ENCODE measurements at places on chromosomes 4 and X. TPM values are rescaled to one million over a fixed set of nuclear protein-coding genes. Genes with fewer than 3 reads are reported as not detected.

- no peaks in the 10 kb centered on the region for H3K4me1 ChIP-seq
- H3K27ac ChIP-seq = no peak overlapping the region
- DNase-seq = no peak
- no peak overlapping the region for H3K4me3 ChIP-seq
- no peaks in the 10 kb centered on the region for H3K27me3 ChIP-seq
These were observed 67.3 kb upstream of the VBP1 start for GRCh38 chrX:155148724-155149537.

The STATH gene
- 0.90 TPM for total RNA-seq

- no peaks in the 10 kb centered on the region for H3K4me1 ChIP-seq
- H3K27ac ChIP-seq = no peak overlapping the region
- H3K27me3 ChIP-seq = no peaks in the 10 kb centered on the region
- H3K4me3 ChIP-seq = no peak overlapping the region
- no peaks in the 10 kb centered on the region for H3K36me3 ChIP-seq
These were observed 363.3 kb downstream of the NAF1 start for GRCh38 chr4:162803378-162803777.

The PRSS12 gene
- 14.1 TPM for total RNA-seq

The AFF2 gene
- total RNA-seq = 12.6 TPM

DNA sequence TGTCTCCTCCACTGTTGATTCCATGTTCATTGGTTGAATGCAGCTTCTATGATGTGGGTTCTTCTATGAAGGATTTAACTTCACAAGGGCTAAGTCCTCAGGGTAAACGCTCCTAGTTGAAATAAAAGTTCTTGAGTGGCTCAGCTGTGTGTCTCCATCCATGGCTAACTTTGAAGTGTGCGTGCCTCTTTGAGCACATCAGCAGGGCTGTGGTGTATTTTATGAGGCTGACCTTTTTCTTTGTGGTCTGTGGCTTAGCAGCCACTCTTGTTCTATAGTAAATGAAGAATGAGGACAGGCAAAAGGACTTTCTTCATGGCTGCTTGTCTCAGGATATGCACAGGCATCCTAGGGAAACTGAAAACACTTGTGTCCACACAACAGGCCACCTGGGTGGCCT lies 88.5 kb downstream of the KIT start:
- H3K4me1 ChIP-seq = no peaks in the 10 kb centered on the region
- DNase-seq = no peak
- H3K36me3 ChIP-seq = no peaks in the 10 kb centered on the region
- no peaks in the 10 kb centered on the region for H3K27me3 ChIP-seq
- H3K27ac ChIP-seq = no peak overlapping the region
- no peak overlapping the region for H3K4me3 ChIP-seq

The KCNE5 gene
- total RNA-seq = 1.7 TPM

DNA sequence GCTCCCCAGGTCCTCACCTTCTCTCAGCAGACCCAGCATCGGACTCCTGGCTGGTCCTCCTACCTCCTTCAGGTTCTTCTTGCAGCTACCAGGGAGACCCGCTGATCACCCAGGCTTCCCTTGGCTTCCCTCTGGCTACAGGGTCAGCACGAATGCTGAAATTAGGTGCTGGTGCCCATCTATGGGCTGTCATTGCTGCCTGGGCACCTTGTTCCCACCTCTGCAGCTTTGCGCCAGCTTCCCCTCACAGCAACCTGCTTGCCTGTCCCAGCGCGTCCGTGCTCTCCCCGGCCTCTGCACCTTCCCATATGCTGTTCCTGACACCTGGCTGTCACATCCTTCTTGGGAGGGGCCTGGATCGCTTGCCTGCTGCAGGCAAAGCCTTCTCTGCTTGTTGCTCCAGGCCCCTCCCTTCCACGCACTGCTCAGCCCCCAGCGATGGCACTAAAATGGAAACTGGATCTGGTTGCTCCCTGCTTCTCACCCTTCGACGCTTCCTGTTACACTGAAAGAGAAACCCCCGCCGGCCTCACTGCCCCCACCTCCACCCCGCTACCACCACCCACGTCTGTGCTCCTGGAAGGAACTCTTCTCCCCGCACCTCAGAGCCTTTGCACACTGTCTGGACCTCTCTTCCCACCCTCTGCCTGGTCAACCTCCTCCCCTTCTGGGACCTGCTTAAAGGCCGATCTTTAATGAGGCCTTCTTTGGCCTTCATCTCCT lies 22.2 kb downstream of the C4orf50 start:
- no peak overlapping the region for H3K4me3 ChIP-seq
- H3K27ac ChIP-seq = no peak overlapping the region
- no peak for DNase-seq
- H3K36me3 ChIP-seq = no peaks in the 10 kb centered on the region
- no peaks in the 10 kb centered on the region for H3K4me1 ChIP-seq

The WDR44 gene
- total RNA-seq = 9.3 TPM

The GCNA gene
- 0.79 TPM for total RNA-seq

The HAND2 gene
- 8.3 TPM for total RNA-seq

DNA sequence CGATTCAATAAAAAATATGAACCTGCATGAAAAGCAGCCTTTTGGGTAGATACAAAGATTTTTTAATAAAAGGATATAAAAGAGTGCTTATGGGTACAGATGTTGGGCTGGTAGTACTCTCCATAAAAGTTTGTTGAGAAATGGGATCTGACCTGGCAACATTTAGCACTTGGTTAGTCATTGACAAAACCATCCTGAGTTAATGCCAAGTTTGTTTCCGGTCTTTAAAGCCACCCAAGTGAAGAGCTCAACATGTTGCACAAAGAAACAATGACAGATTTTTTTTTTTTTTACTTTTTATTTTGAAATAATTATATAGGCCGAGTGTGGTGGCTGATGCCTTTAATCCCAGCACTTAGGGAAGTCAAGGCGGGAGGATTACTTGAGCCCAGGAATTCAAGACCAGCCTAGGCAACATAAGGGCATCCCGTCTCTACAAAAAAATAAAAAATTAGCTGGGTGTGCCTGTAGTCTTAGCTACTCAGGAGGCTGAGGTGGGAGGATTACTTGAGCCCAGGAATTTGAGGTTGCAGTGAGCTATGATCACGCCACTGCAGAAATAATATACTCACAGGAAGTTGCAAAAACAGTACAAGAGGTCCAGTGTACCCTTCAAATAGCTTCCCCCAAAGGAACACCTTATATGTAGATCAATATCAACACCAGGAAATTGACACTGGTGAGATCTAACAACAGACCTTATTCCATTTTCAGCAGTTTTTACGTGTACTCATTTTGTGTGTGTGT lies 16.6 kb downstream of the CHST7 start:
- no peak overlapping the region for H3K27ac ChIP-seq
- H3K4me3 ChIP-seq = no peak overlapping the region
- no peaks in the 10 kb centered on the region for H3K27me3 ChIP-seq

DNA sequence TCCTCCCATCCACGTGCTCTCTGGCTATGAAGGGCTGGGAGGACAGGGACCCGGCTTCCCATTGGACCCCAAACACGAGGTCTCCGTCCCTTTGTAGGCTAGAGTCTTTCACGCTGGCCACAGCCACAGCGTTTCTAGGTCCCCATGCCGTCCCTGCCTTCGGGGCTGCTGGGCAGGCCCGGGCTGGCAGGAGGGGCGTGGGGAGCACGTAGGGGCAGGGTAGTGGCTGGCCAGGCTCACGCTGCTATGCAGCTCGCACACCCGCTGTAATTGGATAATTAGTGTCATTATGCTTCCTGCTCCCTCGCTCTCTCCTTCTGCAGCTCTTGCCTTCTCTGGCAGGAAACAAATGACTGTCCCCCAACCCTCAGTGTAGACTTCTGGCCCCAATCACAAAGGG lies 9.8 kb downstream of the ATP2B3 start:
- peaks cover 2% of the 10 kb centered on the region for H3K27me3 ChIP-seq
- no peak overlapping the region for H3K4me3 ChIP-seq
- no peaks in the 10 kb centered on the region for H3K36me3 ChIP-seq
- no peak for DNase-seq
- no peak overlapping the region for H3K27ac ChIP-seq

GRCh38 chr4:39456946-39457763 lies 1.6 kb downstream of the RPL9 start:
- no peak for DNase-seq
- peaks cover 6% of the 10 kb centered on the region for H3K4me1 ChIP-seq
- H3K27ac ChIP-seq = peak overlapping the region; percentile 99
- no peaks in the 10 kb centered on the region for H3K27me3 ChIP-seq

The CT45A10 gene
- total RNA-seq = not detected

DNA sequence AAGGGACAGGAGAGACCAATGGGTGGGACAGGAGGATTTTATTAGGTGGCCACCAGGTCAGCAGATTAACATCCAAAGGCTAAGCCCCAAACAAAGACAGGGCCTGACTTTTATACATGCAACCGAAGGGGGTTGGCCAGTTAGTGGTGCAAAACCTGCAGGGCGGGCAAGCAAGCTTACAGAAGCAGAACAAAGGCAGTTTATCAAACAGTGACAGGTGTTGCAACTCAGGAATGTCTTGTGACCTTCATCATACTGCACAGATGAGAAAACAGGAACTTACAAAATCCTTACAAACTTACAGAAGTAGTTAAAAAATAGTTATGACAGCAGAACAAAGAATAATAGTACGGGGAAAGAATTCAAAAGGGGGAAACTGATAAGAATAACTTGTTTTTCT lies 708.1 kb downstream of the GLUD2 start:
- H3K4me3 ChIP-seq = peak overlapping the region; percentile 53
- DNase-seq = no peak
- H3K27ac ChIP-seq = peak overlapping the region; percentile 92

- no peak overlapping the region for H3K27ac ChIP-seq
- H3K4me3 ChIP-seq = no peak overlapping the region
- H3K4me1 ChIP-seq = peaks cover 14% of the 10 kb centered on the region
- no peaks in the 10 kb centered on the region for H3K36me3 ChIP-seq
- no peak for DNase-seq
These were observed 224.5 kb downstream of the PCDH18 start for GRCh38 chr4:137307806-137308205.

The SSX1 gene
- total RNA-seq = not detected

The TLR1 gene
- 0.36 TPM for total RNA-seq

GRCh38 chrX:14913241-14913640 lies 40.0 kb downstream of the MOSPD2 start:
- no peak for DNase-seq
- H3K36me3 ChIP-seq = peaks cover 13% of the 10 kb centered on the region
- H3K4me3 ChIP-seq = no peak overlapping the region
- H3K4me1 ChIP-seq = no peaks in the 10 kb centered on the region

The USP17L10 gene
- total RNA-seq = not detected

DNA sequence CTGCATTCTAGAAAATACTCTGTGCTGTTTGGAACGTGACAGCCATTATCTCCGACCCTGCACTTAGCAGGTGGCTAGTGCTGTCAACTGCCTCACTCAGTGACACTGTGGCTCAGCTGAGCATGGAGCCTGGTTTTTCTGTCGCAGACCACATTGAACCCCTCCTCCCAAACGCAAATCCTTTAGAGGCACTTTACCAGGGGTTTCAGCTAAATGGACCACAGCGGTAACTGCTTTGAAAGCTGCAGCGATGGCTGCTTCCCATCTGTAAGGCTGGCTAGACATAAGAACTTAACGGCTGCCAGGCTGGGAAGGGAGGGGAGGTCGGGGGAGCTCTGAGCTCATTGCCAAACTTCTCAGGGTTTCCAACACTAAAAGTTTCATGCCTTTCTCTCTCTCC lies 8.1 kb downstream of the SLC34A2 start:
- no peak overlapping the region for H3K27ac ChIP-seq
- H3K27me3 ChIP-seq = peaks cover 10% of the 10 kb centered on the region
- no peak for DNase-seq
- no peak overlapping the region for H3K4me3 ChIP-seq

- no peak for DNase-seq
- no peaks in the 10 kb centered on the region for H3K4me1 ChIP-seq
- no peaks in the 10 kb centered on the region for H3K36me3 ChIP-seq
- H3K4me3 ChIP-seq = no peak overlapping the region
- H3K27me3 ChIP-seq = no peaks in the 10 kb centered on the region
These were observed 128.6 kb upstream of the FTHL17 start for GRCh38 chrX:31200430-31200829.

DNA sequence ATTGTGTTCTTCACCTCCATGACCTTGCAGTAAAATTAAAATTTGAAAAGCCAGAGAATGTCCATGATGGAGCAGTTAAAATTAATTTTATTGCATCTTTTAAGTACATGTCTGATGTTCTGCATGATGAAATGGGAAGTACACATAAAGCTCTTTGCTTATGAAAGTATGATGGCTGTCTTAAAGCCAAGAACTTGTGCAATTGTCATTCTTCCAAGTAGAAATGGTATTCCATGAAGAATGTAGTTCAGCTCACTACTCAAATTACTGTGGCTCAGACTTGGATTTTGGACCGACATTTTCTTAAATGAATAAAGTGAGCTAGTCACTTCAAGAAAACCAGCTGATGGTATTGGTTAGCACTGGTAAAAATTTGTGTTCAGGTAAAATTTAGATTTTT lies 161.7 kb upstream of the CXCL13 start:
- no peak overlapping the region for H3K4me3 ChIP-seq
- no peaks in the 10 kb centered on the region for H3K36me3 ChIP-seq
- DNase-seq = no peak
- H3K27me3 ChIP-seq = peaks cover 36% of the 10 kb centered on the region

The NHS gene
- total RNA-seq = 27.8 TPM

The SLC2A9 gene
- 2.5 TPM for total RNA-seq

GRCh38 chr4:20359692-20360091 lies 108.0 kb downstream of the SLIT2 start:
- H3K27me3 ChIP-seq = no peaks in the 10 kb centered on the region
- no peak overlapping the region for H3K27ac ChIP-seq
- H3K4me1 ChIP-seq = peaks cover 22% of the 10 kb centered on the region
- H3K36me3 ChIP-seq = peaks cover under 1% of the 10 kb centered on the region

DNA sequence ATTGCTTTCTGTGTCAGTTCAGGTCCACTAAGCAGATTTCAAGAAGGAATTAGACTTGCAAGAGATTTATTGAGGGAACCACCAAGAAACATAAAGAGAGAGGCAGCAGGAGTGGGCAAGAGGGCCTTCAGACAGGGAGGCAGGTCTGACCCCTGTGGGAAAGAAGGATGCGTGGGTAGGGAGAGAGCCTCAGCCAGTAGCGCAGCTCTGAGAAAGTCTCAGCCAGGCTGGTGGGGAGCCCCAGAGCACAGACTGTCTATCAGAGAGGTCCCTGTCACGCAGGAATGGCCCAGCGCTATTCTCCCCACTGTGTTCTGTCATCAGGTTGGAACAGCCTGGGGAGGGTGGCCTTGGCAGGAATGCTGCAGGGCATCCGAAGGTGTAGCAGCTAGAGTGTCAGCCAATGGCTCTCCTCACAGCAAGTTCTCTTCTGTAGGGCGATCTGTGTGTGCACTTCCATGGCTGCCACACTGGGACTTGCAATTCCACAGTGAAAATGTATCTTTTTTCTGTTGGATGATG lies 48.0 kb downstream of the OTC start:
- H3K36me3 ChIP-seq = no peaks in the 10 kb centered on the region
- H3K27ac ChIP-seq = no peak overlapping the region
- H3K4me3 ChIP-seq = no peak overlapping the region
- no peaks in the 10 kb centered on the region for H3K4me1 ChIP-seq
- DNase-seq = no peak

The ARL9 gene
- 1.1 TPM for total RNA-seq

Measured in type B pancreatic cell (in vitro differentiated cells).